ENCODE measurements at places on chromosomes 5 and 9.
A peak's percentile ranks its signal among the peaks of the same experiment; 100 is the strongest.

DNA sequence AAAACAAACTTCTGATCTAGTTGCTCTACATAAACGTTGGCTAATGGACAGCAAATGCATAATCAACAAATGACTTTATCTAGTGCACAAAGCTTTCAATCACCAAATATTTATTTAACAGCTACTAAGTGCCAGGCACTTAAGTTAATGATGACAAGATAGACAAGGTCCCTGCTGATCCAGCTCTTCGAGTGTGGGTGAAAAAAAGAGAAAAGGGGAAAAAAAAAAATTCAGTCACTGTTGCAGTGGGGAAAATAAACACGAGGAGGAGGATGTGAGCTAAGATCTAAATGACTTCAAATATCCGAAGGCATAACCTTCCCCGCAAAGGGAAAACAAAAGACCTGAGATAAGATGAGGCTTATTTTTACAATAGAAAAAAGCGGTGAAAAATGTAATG, 9.6 kb downstream of the PSIP1 start:
- no peak for DNase-seq

GRCh38 chr5:78287833-78288232, 6.7 kb downstream of the AP3B1 start:
- DNase-seq = no peak

DNA sequence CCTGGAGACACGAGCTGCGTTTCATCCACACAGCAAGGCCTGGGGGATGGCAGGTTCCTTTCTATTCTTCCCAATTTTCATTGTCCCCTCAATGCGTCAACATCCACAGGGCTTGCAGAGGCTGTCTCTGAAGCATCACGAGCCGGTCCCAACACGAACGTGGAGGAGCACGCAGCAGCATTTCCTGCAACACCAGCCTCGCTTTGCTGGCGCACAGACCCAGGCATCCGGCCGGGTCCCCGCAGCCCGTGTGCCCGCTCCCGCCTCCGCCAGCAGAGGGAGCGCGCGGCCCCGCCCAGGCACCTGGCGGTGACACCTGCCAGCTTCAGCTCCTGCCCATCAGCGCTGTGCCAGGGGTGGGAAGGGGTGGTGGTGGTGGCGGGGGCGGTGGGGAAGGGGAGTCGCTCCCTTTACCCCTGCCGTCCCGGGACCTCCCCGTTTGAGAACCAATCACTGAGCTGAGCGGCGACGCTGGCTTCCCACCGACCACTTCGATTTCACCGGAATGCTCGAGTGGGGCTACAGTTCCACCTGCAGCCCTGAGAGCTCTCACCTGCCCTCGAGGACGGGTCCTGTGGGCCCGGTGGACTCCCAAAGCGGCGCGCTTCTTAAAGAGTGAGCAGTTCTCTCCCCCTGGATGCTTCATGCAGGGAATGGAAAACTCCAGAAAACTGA, 464.5 kb downstream of the ICE1 start:
- peak; percentile 5 for DNase-seq

GRCh38 chr5:105413406-105413990, 1850.9 kb upstream of the NUDT12 start:
- DNase-seq = no peak

DNA sequence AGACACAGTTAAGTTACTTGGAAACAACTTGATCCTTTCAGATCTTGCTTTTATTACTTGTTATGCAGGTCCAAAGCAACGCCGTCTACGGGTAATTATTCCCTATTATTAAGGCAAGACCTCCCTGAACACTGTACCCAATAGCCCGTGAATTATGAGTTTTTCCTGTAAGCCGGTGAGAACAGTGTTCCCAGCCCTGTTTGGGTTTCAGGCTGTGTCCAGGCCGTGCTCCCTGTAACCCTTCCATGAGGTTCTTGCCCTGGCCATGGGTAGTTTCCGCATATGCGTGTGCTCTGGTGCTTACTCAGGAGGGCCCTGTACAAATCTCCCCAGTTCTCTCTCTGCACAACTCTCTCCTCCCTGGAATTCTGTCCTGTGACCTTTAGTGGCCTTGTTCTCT, 65.6 kb upstream of the CNOT6 start:
- DNase-seq = no peak

GRCh38 chr9:32294106-32294505, 90.3 kb upstream of the ACO1 start:
- DNase-seq = no peak
